Fibroblast of gingiva (primary cell): ENCODE measurements at places on chromosomes 6 and 20.

GRCh38 chr6:120083186-120083585 is 733.6 kb upstream of the MAN1A1 start:
- no peak for DNase-seq

GRCh38 chr6:82086944-82087343 is 160.6 kb downstream of the IBTK start:
- DNase-seq, result no peak

GRCh38 chr6:105424175-105424783 is 21.4 kb upstream of the PREP start:
- DNase-seq, result peak; percentile 35

GRCh38 chr6:124798942-124799496 is 163.2 kb upstream of the RNF217 start:
- no peak for DNase-seq

DNA sequence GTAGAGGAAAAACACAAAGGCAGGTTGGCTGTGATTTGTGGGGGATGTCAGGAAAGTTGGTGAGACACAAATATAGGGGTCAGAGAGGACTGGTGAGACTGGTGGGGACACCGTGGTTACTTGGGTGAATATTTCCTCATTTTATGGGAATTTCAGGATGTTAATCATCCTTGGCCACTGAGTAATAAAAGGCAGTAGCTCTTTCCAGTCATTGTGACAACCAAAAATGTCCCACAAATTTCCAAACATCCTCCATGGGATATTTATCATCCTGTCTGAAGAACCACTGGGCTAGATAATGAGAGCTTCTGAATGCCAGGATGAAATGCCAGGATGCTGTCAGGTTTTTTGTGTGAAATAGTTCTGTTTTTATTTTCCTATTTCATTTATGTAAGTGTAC is 374.1 kb downstream of the CD109 start:
- DNase-seq, result peak; percentile 2

DNA sequence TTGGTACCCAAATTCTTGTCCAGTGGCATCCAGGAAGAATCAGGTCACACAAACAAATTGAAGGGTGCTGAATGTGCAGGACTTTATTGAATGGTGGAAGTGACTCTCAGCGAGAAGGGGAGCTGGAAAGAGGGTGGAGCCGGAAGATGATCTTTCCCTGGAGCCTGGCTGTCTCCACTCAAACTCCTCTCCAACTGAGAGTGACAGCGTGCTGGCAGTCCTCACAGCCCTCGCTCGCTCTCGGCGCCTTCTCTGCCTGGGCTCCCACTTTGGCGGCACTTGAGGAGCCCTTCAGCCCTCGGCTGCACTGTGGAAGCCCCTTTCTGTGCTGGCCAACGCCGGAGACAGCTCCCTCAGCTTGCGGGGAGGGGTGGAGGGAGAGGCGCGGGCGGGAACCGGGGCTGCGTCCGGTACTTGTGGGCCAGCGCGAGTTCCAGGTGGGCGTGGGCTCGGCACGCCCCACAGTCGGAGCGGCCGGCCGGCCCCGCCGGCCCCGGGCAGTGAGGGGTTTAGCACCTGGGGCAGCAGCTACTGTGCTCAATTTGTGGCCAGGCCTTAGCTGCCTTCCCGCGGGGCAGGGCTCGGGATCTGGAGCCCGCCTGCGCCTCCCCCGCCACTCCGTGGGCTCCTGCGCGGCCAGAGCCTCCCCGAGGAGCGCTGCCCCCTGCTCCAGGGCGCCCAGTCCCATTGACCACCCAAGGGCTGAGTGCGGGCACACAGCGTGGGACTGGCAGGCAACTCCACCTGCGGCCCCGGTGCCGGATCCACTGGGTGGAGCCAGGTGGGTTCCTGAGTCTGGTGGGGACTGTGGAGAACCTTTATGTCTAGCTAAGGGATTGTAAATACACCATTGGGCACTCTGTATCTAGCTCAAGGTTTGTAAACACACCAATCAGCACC is 26.7 kb upstream of the MBOAT1 start:
- no peak for DNase-seq
